ENCODE measurements at places on chromosomes 1 and 21. TPM values are rescaled to one million over a fixed set of nuclear protein-coding genes. Genes with fewer than 3 reads are reported as not detected.

GRCh38 chr1:192669174-192669573 is 33.2 kb downstream of the RGS13 start:
- DNase-seq: no peak

- no peak for DNase-seq
Measured at GRCh38 chr1:143720087-143721023, 251.4 kb downstream of the FAM72C start.

- DNase-seq: no peak
Measured at GRCh38 chr1:211908951-211909350, 78.4 kb upstream of the LPGAT1 start.

The SLC1A7 gene
- total RNA-seq: 1.4 TPM

The IVNS1ABP gene
- total RNA-seq: 84.8 TPM

- peak; percentile 82 for DNase-seq
Measured at GRCh38 chr1:91650764-91651163, 150.1 kb downstream of the CDC7 start.

DNA sequence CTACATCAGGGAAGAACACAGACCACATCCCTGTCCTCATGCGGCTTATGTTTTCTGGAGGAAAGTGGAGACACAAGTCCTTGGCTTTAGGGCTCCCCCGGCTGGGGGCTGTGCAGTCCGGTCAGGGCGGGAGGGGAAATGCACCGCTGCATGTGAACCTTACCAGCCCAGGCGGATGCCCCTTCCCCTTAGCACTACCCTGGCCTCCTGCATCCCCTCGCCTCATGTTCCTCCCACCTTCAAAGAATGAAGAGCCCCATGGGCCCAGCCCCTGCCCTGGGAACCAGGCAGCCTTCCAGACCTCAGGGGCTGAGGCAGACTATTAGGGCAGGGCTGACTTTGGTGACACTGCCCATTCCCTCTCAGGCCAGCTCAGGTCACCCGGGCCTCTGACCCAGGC is 45.5 kb downstream of the TNNT2 start:
- peak; percentile 38 for DNase-seq

The CD247 gene
- total RNA-seq: 4.0 TPM

DNA sequence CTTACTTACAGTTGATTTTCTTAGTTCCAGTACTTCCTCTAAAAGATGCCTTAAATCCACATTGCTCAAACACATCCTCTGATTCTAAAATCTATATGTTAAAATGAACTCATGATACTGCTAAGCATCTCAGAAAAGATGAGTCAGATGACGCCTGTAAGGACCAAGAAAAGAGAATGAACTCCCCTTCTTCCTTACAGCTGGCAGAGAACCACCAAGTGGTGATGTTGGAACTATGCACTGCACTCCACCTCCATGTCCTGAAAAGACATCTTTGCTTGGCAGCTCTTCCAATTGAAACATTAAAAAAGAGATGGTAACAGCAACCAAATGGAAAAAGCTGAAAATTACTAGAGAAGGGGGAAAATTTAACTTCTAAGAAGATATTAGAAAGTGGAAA is 648.8 kb downstream of the PTPRC start:
- DNase-seq: no peak

- no peak for DNase-seq
Measured at GRCh38 chr1:239833723-239834122, 258.0 kb upstream of the FMN2 start.

- no peak for DNase-seq
Measured at GRCh38 chr1:198936371-198937083, 297.7 kb downstream of the PTPRC start.

GRCh38 chr21:16022921-16023320 is 293.1 kb downstream of the USP25 start:
- DNase-seq: no peak
